ENCODE measurements at places on chromosomes 16 and 17. TPM values are rescaled to one million over a fixed set of nuclear protein-coding genes. Genes with fewer than 3 reads are reported as not detected.

DNA sequence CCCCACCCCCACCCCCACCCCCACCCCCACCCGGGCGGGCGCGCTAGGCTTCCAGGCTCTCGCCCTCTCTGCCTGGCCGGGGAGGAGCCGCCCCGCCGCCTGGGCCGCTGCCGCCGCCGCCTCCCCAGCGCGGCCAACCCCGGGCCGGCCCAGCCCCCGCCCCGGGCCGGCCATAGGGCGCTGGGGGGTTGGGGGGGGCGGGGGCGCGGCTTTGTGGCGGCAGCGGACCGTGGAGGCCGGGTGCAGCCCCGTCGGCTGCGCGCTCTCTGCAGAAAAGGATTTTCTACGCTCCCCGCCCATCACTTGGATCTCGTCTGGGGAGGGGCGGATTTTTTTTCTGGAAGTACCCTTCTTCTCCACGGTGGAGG lies 230.9 kb downstream of the MRTFB start:
- H3K27me3 ChIP-seq = no peaks in the 10 kb centered on the region
- H3K27ac ChIP-seq = no peak overlapping the region
- DNase-seq = peak; percentile 36

SLC13A2 gene
- not detected for total RNA-seq

DNA sequence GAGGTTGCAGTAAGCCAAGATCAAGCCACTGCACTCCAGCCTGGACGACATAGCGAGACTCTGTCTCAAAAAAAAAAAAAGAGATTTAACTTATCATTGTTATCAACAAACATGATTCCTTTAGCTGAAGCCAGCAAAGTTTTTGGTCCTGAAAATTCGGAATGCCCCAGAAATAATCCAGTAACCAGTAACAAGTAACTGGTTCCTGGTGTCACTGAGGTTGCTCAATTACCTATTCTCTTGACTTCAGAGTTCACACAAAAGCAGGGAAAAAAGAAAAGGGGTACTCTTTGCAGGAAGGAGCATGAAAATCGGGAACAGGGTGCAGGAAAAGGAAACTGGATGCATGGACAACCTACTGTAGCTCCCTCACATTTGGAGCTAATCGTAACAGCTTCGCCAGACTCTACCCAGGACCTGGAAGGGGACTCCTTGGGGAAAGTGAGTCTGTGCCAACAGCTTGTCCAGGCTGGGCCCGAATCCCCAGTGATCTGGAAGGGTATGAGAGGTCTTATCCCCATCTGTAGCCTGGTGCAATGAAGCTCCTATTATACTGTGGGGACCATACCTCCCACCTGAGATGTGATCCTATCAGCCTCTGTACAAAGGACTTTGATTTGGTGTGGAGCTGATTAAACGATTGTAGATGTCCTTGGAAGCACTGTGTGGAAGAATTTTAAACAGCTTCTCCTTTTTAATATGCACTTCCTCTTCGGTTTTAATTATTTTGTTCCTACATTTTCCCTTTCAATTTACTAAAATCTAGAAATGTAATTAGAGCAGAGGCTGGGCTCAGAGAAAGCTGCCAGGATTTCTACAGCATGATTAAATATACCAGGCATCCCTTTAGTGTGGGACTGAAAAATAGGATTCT lies 3.4 kb upstream of the SPOP start:
- no peak for DNase-seq
- peaks cover 12% of the 10 kb centered on the region for H3K4me1 ChIP-seq
- no peak overlapping the region for H3K27ac ChIP-seq
- H3K4me3 ChIP-seq = no peak overlapping the region
- no peaks in the 10 kb centered on the region for H3K27me3 ChIP-seq
- H3K36me3 ChIP-seq = peaks cover 8% of the 10 kb centered on the region

DNA sequence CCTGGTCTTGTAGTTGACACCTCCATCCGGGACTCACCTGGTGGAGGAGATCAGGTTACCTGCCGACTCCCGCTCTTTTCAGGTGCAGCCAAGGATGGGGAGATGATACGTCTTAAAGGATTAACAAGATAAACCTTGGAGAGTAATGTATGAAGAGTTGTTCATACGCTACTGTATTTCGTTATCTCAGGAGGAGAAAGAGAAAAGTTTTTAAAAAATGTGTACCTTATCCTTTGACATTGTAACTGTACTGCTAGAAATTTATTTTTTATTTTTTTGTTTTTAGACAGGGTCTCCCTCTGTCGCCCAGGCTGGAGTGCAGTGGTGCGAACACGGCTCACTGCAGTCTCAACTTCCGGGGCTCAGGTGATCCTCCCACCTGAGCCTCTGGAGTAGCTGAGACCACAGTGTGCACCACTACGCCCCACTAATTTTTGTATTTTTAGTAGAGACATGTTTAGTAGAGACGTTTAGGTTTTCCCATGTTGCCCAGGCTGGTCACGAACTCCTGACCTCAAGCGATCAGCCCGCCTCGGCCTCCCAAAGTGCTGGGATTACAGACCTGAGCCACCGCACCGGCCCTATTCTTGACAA lies 764 bp upstream of the SMURF2 start:
- DNase-seq = no peak
- peak overlapping the region; percentile 88 for H3K4me3 ChIP-seq
- peaks cover 4% of the 10 kb centered on the region for H3K36me3 ChIP-seq
- no peaks in the 10 kb centered on the region for H3K27me3 ChIP-seq
- H3K27ac ChIP-seq = no peak overlapping the region
- peaks cover 19% of the 10 kb centered on the region for H3K4me1 ChIP-seq

GRCh38 chr16:88196471-88197400 lies 186.0 kb upstream of the ZNF469 start:
- no peaks in the 10 kb centered on the region for H3K4me1 ChIP-seq
- no peaks in the 10 kb centered on the region for H3K36me3 ChIP-seq
- no peak overlapping the region for H3K27ac ChIP-seq
- no peak for DNase-seq
- no peaks in the 10 kb centered on the region for H3K27me3 ChIP-seq

All from activated naive CD4-positive, alpha-beta T cell treated with anti-CD3 and anti-CD28 coated beads for 36 hours (primary cell).